ENCODE measurements at places on chromosomes 2 and 18. TPM values are rescaled to one million over a fixed set of nuclear protein-coding genes. Genes with fewer than 3 reads are reported as not detected.

GRCh38 chr18:56475250-56475649, 163.1 kb downstream of the TXNL1 start:
- no peak overlapping the region for H3K4me3 ChIP-seq
- H3K4me1 ChIP-seq: no peaks in the 10 kb centered on the region
- no peaks in the 10 kb centered on the region for H3K27me3 ChIP-seq

The KCNG3 gene
- total RNA-seq: not detected

The GEN1 gene
- total RNA-seq: 2.7 TPM

The TWIST2 gene
- total RNA-seq: 46.9 TPM

Measured in esophagus muscularis mucosa (tissue), 4 donors.